Bronchial smooth muscle cell (primary cell): ENCODE measurements at places on chromosomes 11 and 22. TPM values are rescaled to one million over a fixed set of nuclear protein-coding genes. Genes with fewer than 3 reads are reported as not detected.

The TESMIN gene
- total RNA-seq = 0.32 TPM in 1 of 2 replicates, not detected in the other

The DDIAS gene
- 0.26 and 0.63 TPM in 2 replicates for total RNA-seq

The CEND1 gene
- 0.69 and 2.0 TPM in 2 replicates for total RNA-seq

The OR4A16 gene
- not detected in 2 replicates for total RNA-seq

The CHEK2 gene
- 7.4 and 18.1 TPM in 2 replicates for total RNA-seq
